KG1 (cell line): ENCODE measurements at places on chromosomes 12 and 14.
A peak's percentile ranks its signal among the peaks of the same experiment; 100 is the strongest.

- no peak for DNase-seq
Measured at GRCh38 chr12:115213538-115214016, 529.6 kb upstream of the TBX3 start.

- no peak for DNase-seq
Measured at GRCh38 chr12:93970900-93971688, 177.3 kb upstream of the PLXNC1 start.

DNA sequence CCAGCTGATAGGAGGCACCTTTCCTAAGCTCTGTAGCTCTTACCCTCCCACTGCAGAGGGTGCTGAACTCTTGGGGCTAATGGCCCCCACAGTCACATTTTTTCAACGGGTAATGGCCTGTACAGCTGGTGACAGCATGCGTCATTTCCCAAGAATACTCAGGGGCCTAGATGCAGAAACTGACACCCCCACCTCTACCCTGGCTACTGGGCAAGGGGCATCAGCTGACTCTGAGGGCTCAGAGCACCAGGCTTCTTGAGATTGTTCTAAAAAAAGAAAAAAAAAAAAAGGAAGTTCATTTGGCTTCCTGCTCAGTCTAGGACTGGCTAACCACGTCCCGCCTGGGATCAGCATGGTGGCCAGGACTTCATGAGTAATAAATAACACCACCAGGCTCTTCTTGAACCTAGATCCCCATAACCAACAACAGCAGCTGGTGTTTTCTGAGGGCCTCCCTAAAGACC lies 35.2 kb downstream of the ZFP36L1 start:
- peak; percentile 86 for DNase-seq

GRCh38 chr12:28802706-28803438 lies 346.2 kb upstream of the FAR2 start:
- no peak for DNase-seq

DNA sequence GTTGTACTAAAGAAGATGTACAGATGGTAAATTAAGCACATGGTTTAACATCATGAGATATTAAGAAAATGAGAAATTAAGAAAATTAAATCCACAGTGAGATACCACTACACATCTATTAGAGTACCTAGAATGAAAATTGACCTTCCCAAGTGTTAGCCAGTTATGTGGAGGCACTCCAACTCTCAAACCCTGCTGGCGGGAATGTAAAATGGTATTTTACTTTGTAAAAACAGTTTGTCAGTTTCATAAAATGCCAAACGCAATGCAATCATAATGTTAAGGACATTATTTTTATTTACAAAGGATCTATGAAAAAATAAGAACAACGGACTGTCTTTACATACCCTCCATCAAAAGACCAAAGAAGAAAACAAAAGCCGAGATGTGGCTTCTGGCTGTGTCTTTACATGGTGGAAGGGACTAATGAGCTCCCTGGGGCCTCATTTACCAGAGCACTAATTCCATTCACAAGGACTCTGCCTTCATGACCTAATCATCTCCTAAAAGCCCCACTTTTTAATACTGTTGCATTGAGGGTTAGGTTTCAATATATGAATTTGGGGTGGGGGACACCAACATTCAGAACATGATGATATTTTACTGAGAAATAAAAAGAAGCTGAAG lies 1178.7 kb downstream of the AACS start:
- DNase-seq = no peak

- no peak for DNase-seq
Measured at GRCh38 chr14:91373591-91374254, 43.9 kb downstream of the CCDC88C start.

- DNase-seq = no peak
Measured at GRCh38 chr14:77322250-77322902, 1.5 kb downstream of the GSTZ1 start.

DNA sequence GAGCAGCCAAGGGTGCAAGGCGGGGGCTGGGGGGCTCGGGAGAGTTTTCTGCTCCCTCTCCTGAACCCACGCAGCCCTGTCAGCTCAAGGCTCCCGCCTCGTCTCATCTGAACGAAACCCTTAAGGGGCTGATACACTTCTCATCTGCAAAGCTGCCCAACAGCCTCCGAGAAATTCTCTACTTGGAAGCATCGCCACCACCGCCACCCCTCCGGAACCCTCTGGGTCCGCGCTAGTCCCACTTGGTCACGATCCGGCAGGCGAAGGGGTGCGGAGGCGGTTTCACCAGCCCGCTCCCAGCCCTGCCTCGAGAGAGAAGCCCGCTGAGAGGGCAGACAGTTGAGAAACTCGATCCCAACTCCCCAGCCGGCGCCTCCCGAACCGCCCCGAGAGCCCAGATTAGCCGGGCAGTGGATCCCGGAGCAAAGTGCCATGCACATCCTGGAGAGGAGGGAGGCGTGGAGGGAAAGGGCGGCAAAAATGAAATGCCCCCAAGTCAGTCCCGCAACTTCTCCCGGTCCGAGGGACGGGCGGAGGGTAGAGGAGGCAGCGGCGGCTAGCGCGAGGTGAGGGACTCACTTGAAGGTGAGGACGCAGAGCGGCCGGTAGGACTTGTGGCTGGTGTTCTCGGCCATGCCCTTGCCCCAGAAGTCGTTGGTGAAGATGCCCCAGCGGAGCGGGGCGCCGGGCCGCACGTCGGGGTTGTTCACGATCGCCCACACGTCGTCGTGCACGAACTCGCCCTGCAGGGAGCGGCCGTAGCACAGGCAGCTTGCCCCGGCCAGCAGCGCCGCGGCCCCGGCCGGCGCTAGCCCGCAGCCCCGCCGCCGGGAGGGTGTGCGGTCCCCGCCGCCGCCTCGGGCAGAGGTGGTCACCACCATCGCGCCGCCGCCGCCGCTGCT lies 620 bp downstream of the TMTC1 start:
- no peak for DNase-seq

DNA sequence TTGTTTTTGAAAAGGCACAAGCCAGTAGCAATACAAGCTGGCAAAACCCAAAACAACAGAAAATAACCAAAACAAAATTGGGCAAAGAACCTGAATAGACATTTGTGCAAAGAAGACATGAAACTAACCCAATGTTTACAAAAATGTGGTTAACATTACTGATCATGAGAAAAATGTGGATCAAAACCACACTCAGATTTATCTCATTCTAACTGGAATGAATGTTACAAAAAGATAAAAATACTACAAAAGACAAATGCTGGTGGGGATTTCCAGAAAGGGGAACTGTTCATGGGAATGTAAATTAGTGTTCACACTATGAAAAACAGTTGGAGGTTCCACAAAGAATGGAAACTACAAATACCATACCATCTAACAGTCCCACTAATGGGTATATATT lies 26.6 kb downstream of the ASCL4 start:
- DNase-seq = no peak

GRCh38 chr12:92029902-92030586 lies 115.6 kb downstream of the BTG1 start:
- DNase-seq = no peak

DNA sequence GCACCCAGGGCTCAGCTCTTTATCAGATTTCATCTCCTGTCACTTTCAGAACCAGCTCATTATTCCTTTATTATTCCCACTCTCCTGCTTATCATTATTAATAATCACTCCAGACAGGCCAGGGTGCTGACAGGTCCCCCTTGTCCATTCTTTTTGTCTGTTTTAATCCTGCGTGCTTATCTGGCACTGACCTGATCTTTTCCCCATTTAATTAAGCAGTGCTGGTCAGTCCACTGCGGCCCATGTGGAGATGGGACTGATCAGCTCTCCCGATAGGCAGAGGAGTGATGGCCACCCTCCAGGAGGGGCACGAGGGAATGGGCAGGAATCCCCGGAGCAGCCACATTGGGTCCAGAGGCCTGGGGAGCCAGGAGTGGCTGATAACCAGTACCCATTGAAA lies 55.5 kb upstream of the GPATCH2L start:
- no peak for DNase-seq

DNA sequence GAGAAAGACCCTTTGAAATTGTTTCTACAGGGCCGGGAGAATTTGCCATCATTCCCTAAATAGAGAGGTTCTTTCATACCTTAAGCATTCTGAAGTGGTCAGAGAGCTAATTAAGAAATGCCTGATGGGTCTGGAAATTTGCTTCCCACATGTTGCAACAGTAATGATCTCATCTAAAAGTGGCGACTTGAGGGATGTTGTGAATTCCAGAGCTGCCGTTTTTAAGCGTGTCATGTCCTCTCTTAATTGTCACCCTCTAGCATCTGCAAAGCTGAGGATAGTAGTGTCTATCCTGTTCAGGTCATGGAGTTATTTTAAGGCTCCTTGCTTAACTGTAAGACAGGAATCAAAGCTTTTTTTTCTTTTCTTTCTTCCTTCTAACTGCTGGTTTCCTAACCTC lies 60.4 kb downstream of the FOS start:
- no peak for DNase-seq

DNA sequence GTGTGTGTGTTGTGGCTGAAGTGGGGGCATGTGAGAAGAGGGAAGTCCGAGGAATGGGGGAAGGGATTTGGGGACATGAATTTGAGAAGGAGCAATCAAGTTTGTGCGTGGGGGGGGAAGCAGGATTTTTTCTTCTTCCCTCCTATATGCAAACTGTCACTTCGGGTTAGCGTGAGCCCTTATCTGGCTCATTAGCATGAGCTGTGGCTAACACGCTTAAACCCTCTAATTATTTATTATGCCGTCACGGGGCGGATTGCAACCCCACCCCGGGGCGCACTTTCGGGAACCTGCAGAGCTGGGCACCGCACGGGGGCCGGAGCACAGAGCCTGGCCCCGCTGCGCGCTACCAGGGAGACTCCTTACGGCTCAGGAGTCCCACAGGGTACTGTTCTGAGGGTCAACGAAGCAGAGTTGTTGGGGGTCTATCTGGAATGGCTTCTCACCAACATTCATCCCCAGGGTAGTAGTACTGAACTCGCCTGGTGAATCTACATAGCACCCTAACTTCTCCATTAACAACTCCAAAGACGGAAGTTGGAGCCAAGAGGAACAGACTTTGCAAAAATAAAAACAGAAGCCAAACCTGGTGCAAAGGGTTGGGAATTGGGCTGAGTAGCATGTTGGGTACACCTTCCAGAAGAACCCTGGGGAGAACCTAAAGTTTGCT lies 6.4 kb upstream of the ASCL1 start:
- no peak for DNase-seq

GRCh38 chr12:111249018-111249370 lies 119.9 kb downstream of the PHETA1 start:
- DNase-seq = no peak

GRCh38 chr12:88805692-88806091 lies 225.4 kb upstream of the KITLG start:
- no peak for DNase-seq

DNA sequence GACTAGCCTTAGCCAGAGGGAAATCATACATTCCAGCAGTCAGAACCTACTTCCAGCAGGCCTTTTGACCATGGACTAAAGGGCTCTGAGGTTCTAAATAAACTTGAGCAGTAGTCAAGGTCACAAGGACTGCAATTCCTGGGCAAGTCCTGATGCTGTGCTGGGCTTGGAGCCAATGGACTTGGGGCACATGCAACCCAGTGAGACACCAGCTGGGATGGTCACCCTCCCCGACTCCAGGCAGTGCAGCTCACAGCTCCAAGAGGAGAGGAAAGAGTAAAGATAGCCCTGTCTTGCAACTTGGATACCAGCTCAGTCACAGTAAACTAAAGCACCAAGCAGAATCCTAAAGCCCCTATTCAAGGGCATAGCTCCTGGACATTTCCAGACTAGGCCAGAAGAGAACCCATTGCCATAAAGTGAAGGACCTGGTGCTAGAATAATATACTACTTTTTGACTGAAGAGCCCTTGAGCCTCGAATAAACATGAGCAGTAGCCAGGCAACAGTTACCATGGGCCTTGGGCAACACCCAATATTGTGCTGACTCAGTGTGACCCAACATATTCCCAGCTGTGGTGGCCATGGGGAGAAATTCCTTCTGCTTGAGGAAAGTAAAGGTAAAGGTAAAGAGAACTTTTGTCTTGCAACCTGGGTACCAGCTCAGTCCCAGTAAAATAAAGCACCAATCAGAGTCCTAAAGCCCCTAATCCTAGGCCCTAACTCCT lies 226.2 kb upstream of the CLEC14A start:
- no peak for DNase-seq

- DNase-seq = no peak
Measured at GRCh38 chr14:104076743-104077142, 8.8 kb upstream of the ASPG start.

GRCh38 chr12:80714846-80715245 lies 1.9 kb upstream of the MYF5 start:
- DNase-seq = no peak

GRCh38 chr12:53505555-53506449 lies 1.5 kb downstream of the NPFF start:
- no peak for DNase-seq

GRCh38 chr12:53677800-53678148 lies 1.9 kb upstream of the ATP5MC2 start:
- no peak for DNase-seq

GRCh38 chr14:64708148-64709004 lies 4.2 kb downstream of the PLEKHG3 start:
- peak; percentile 81 for DNase-seq

DNA sequence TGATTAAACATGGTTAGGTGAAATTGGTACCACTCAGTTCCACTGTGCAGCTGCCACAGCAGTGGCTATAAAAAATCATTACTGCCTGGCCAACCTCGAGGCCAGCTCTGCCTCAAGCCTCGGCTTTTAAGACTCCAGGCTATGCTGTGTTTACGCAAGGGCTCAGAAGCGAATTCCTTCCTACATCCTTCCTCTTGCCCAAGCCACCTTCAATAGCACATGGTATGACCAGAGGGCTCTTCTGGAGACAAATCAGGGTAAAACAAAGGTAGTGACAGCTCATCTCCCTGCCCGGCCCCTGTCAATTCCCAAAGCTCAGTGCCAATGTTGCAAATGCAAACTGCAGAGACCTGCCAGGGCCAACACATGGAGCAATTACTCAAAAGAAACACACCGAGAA lies 31.9 kb downstream of the NUAK1 start:
- DNase-seq = no peak

GRCh38 chr12:45893240-45893639 lies 97.1 kb downstream of the SCAF11 start:
- DNase-seq = no peak

DNA sequence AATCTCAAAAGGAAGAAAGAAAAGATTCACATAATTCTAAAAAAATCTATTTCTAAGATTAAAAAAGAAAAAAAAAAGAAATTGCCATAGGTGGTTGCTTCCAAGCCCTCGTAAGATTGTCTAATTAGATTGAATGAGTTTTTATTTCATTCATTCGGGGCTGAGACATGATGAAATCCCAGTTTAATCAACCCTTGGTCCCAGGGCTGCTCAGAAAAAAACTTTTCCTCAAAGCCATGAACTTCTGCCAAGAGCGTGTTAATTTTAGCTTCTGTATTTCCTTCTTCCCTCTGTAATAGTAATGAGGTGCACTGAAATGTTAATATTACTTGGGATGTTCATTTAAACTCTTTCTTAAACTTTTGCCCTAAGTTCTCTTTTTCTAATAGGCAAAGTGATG lies 62.6 kb downstream of the TMEM132D start:
- DNase-seq = no peak
